ENCODE measurements at places on chromosomes 7 and 10.

- DNase-seq, result no peak
Measured at GRCh38 chr10:97291357-97292096, 910 bp downstream of the ARHGAP19 start.

DNA sequence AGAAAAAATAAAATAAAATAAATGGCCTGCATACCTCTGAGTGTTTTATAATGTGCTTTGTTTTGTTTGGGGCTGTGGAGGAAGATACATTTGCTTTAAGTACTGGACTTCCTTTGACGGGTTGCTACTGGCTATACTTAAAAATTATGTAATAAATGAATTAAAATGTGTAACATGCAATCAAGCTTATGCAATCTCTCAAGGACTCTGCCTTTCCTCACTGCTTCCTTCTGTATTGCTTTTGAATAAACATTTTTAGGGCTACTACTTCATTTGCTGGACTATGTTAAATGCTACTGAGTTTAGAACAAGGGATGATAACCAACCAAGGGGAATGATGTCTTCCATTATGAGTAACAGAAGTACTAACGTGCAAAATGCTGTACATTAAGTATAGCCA is 91.6 kb downstream of the ETV1 start:
- DNase-seq, result no peak

GRCh38 chr7:2307690-2308107 is 6.5 kb downstream of the SNX8 start:
- DNase-seq, result no peak

DNA sequence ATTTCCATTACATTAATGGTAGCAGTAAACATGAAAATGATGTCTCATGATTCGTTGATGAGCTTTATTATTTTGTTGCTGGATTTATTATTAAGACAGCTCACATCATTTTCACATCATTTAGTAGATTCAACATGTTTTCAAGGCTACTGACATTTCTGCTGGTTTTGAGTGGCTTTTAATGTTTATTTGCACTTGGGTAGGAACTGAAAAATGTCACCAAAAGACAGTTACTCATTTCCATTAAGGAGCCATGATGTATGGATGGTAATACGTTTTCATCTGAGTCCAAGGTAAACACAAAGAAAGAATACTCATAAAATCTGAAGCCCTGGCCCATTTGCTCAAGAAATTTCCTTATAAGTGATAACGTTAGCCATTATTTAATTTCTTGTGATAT is 14.8 kb downstream of the PDK4 start:
- no peak for DNase-seq

- DNase-seq, result no peak
Measured at GRCh38 chr7:75591467-75592255, 99.5 kb downstream of the SPDYE5 start.

DNA sequence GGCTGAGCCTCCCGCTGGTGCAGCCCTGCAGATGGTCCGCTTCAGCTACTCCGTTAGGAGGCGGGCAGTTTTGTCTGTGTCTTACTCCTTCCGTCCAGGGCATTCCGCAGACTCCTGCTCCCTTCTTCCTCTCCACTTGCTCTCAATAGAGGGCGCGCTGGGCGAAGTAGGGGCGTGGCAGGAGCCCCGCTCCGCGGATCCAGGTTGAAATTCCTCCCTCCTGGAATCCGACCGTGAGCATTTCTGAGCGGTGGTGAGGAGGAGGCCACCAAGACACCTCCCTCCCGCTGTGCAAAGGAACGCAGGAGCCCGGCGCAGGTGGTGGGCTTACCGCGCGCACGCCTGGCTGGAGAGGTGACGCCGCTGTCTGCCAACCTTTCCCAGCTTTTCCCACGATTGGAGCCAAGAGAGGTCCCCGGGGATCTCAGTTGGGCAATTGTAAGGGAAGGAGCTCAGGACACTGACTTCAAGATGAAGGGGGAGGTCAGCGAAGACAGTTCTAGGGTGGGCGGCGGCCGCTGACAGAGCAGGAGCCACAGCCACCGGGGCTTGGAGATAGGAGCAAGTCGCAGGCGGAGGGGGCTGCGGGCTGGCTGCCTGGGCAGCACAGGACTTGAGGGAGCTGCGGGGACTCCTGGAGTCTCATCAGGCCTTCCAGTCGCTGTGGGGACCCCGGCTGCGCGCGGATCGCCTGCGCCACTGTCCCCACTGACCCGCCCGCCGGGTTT is 1011.3 kb downstream of the XPNPEP1 start:
- DNase-seq, result no peak

Data from NCI-H187 treated with DMSO at 0.1 percent for 48 hours (cell line).